ENCODE measurements at places on chromosomes 4 and X. TPM values are rescaled to one million over a fixed set of nuclear protein-coding genes. Genes with fewer than 3 reads are reported as not detected.

DNA sequence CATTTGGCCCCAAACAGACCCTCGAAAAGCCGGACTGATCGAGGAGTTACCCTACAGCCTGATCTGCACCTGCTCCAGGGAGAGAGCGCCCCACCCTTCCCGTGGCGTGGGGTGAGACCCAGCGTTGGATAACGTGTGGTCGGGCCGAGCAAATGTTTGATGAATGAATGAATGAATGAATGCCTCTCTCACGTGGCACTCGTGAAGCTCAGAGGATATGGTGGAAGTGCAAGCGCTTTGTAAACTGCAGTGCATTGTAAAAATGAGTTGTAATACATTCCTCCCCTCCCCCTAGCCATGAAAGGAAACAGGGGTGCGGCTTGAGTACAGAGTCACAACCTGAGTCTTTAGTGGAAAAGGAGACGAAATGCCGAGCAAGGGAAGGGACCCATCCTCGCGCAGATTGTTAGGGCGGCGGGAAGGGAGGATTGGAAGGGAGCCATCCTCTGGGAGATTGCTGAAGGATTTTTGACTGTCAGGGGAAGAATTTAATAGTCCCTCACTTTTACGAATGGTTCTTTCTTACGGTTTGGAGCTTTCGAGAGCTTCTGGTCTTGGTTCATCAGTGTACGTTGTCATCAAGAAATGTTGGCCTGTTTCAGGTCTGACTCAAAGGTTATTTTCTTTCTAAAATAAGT, 772 bp upstream of the FBXW7 start:
- peaks cover 16% of the 10 kb centered on the region for H3K36me3 ChIP-seq
- peak; percentile 86 for DNase-seq
- no peaks in the 10 kb centered on the region for H3K27me3 ChIP-seq
- peak overlapping the region; percentile 97 for H3K27ac ChIP-seq

GRCh38 chrX:40098264-40099054, 701 bp upstream of the BCOR start:
- DNase-seq, result no peak
- peaks cover 34% of the 10 kb centered on the region for H3K4me1 ChIP-seq
- H3K27me3 ChIP-seq, result no peaks in the 10 kb centered on the region
- H3K36me3 ChIP-seq, result no peaks in the 10 kb centered on the region
- H3K27ac ChIP-seq, result peak overlapping the region; percentile 95

DNA sequence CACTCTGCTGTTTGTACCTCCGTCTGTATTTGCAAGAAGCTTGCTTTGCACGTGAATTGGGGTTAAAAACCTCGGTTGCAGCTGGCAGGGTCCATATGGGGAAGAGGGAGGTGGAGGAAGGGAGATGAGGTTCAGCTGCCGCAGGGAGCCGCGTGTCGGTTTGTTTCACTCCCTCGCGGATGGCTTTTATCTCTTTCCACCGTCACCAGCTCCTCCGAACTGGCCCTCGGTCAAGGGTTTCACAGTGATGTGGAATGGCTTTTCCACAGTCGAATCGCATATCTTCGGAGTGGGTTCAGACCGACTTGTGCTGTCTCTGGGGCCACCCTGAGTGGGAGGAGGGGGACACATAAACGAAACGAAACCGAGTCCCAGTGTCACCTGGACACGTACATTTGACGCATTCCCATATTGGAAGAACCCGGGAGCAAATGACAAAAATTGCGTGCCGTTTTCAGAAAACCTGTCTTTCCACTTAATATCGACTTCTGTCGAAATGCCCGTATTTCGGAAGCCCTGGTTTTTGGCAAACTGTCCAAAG, 929 bp downstream of the ZBTB33 start:
- peaks cover 14% of the 10 kb centered on the region for H3K36me3 ChIP-seq
- H3K4me3 ChIP-seq, result peak overlapping the region; percentile 57
- H3K4me1 ChIP-seq, result peaks cover 14% of the 10 kb centered on the region
- DNase-seq, result peak; percentile 27
- peak overlapping the region; percentile 85 for H3K27ac ChIP-seq

GRCh38 chr4:115883231-115883630, 769.8 kb upstream of the NDST4 start:
- H3K36me3 ChIP-seq, result no peaks in the 10 kb centered on the region
- no peak overlapping the region for H3K4me3 ChIP-seq
- no peaks in the 10 kb centered on the region for H3K4me1 ChIP-seq
- no peak overlapping the region for H3K27ac ChIP-seq
- no peaks in the 10 kb centered on the region for H3K27me3 ChIP-seq

- no peak overlapping the region for H3K4me3 ChIP-seq
- no peak overlapping the region for H3K27ac ChIP-seq
- H3K36me3 ChIP-seq, result no peaks in the 10 kb centered on the region
- no peaks in the 10 kb centered on the region for H3K4me1 ChIP-seq
These were observed 62.8 kb upstream of the GRIA3 start for GRCh38 chrX:123121241-123121640.

The TMEM156 gene
- total RNA-seq, result 1.2 TPM

DNA sequence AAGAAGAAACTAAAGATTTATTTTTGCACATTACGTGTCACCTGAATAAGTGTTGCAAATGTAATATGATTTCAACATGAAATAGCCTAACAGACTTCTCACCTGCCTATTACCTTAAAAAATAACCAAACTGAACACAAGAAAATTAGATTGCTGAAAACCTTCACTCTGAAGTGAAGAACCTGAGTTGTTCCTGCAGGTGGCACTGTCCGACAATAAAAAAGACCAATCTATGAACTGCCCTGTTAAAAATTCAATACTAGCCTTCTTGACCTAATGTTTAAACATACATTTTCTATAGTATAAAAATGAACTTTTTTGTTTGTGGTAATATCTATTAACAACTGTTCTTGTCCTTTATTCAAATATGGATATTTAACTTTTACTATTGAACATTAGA, 69.2 kb upstream of the PNPLA4 start:
- no peak overlapping the region for H3K27ac ChIP-seq
- no peak overlapping the region for H3K4me3 ChIP-seq
- peak; percentile 28 for DNase-seq
- no peaks in the 10 kb centered on the region for H3K4me1 ChIP-seq

The UGT2A1 gene
- not detected for total RNA-seq

GRCh38 chrX:40530509-40530908, 50.3 kb upstream of the ATP6AP2 start:
- no peaks in the 10 kb centered on the region for H3K4me1 ChIP-seq
- no peaks in the 10 kb centered on the region for H3K27me3 ChIP-seq
- no peak overlapping the region for H3K4me3 ChIP-seq
- DNase-seq, result no peak
- H3K36me3 ChIP-seq, result no peaks in the 10 kb centered on the region
- no peak overlapping the region for H3K27ac ChIP-seq

GRCh38 chrX:16210061-16210460, 42.8 kb downstream of the MAGEB17 start:
- no peak overlapping the region for H3K27ac ChIP-seq
- no peaks in the 10 kb centered on the region for H3K36me3 ChIP-seq
- no peaks in the 10 kb centered on the region for H3K4me1 ChIP-seq
- no peak for DNase-seq
- H3K27me3 ChIP-seq, result no peaks in the 10 kb centered on the region

GRCh38 chr4:88008122-88008742, 797 bp downstream of the PKD2 start:
- H3K36me3 ChIP-seq, result no peaks in the 10 kb centered on the region
- no peaks in the 10 kb centered on the region for H3K27me3 ChIP-seq
- peak overlapping the region; percentile 94 for H3K27ac ChIP-seq
- H3K4me1 ChIP-seq, result peaks cover 21% of the 10 kb centered on the region

The CNKSR2 gene
- total RNA-seq, result 9.4 TPM

The CRMP1 gene
- not detected for total RNA-seq

DNA sequence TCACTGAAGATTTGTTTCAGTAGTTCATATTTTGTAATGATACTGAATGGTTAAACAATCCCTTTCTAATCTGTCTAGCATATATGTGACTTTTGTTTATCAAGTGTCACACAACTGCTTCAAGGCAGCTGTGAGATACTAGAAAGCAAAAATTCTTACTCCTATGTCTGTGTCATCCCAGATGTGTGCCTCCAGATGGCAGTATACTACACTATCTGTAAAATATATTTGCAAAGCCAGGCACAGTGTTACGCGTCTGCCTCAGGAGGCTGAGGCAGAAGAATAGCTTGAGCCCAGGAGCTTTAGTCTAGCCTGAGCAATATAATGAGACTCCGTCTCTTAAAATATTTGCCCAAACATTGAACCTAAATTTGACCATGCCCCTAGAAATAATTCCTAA, 4.0 kb downstream of the NUDT10 start:
- no peak overlapping the region for H3K27ac ChIP-seq
- no peaks in the 10 kb centered on the region for H3K4me1 ChIP-seq
- no peaks in the 10 kb centered on the region for H3K27me3 ChIP-seq
- no peak for DNase-seq

DNA sequence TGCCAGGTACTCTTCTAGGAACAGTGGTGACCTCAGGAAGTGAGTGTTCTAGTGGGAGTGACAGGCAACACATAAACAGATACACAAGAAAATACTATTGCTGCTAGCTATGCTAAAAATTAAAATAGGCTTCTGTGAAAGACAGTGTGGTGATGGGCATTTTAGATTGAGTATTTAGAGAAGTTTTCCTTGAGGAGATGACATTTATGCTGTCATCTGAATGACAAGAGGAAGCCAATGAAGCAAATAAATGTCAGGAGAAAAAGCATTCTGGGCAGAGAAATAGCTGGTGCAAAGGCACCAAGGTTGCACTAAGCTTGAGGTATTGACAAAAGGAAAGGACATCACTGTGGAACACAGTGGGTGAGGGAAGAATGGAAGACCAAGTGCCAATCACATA, 18.0 kb downstream of the NDNF start:
- no peak overlapping the region for H3K4me3 ChIP-seq
- H3K27ac ChIP-seq, result no peak overlapping the region
- no peaks in the 10 kb centered on the region for H3K27me3 ChIP-seq
- DNase-seq, result no peak

GRCh38 chrX:38561126-38561868, at the start of gene TSPAN7:
TSS of gene TSPAN7 (plus strand) at chrX:38561542. CDS start at chrX:38561547, 5 bp downstream.
- H3K36me3 ChIP-seq, result no peaks in the 10 kb centered on the region
- peak within 1 kb of the TSS; percentile 54 for H3K4me3 ChIP-seq
- peak within 1 kb of the TSS; percentile 27 for H3K27ac ChIP-seq
- peaks cover 9% of the 10 kb centered on the region for H3K4me1 ChIP-seq

The FAM3A gene
- 34.4 TPM for total RNA-seq

DNA sequence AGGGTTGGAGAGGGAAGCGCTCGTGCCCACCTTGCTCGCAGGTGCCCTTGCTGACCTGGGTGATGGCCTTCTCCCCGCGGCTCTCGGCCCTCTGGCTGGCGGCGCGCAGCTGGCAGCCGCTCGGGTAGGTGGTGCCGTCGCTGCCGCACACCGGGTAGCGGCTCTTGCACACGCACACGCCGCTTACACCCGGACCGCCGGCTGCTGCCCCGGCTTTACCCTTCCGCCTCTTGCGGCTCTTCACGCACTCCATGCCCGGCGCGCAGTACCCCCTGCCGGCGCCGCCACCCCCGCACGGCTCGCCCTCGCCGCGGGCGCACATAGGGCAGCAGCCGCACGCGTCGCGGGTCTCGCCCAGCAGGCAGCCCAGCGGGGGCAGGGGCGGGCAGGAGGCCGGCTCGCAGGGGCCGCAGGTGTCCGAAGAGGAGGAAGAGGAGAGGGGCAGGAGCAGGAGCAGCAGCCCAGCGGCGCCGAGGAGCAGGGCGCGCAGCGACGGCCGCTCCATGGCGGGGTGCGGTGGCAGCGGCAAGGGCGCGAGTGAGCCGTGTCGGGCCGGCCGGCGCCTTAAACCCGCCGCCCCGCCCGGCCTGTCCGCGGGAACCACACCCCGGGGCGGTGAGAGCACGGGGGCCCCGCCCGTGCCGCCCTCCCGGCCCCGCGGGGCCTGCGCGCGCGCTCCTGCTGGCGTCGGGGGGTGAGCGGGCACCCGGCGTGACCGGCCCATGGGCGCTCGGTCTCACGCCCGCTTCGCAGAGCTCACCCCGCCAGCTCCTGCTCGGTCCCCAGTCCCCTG, at the start of gene IGFBP7:
Gene IGFBP7 (minus strand): TSS at position 539 of the 793 bp plus-strand sequence. CDS start 34 bp downstream, at position 505.
- peak within 1 kb of the TSS; percentile 78 for H3K27ac ChIP-seq
- H3K27me3 ChIP-seq, result no peaks in the 10 kb centered on the region
- peak; percentile 58 for DNase-seq
- peak within 1 kb of the TSS; percentile 76 for H3K4me3 ChIP-seq
- peaks cover 41% of the 10 kb centered on the region for H3K4me1 ChIP-seq

GRCh38 chrX:46488712-46489111, 56.5 kb downstream of the ZNF674 start:
- DNase-seq, result no peak
- no peak overlapping the region for H3K27ac ChIP-seq
- H3K4me3 ChIP-seq, result no peak overlapping the region
- peaks cover 42% of the 10 kb centered on the region for H3K36me3 ChIP-seq
- H3K4me1 ChIP-seq, result no peaks in the 10 kb centered on the region

- H3K4me1 ChIP-seq, result no peaks in the 10 kb centered on the region
- no peak overlapping the region for H3K4me3 ChIP-seq
- no peak for DNase-seq
These were observed 37.2 kb downstream of the LRP2BP start for GRCh38 chr4:185358514-185358913.

GRCh38 chr4:76562836-76563453, 127.9 kb downstream of the SHROOM3 start:
- peaks cover 17% of the 10 kb centered on the region for H3K4me1 ChIP-seq
- no peaks in the 10 kb centered on the region for H3K27me3 ChIP-seq
- H3K27ac ChIP-seq, result no peak overlapping the region
- no peak for DNase-seq
- H3K4me3 ChIP-seq, result no peak overlapping the region

DNA sequence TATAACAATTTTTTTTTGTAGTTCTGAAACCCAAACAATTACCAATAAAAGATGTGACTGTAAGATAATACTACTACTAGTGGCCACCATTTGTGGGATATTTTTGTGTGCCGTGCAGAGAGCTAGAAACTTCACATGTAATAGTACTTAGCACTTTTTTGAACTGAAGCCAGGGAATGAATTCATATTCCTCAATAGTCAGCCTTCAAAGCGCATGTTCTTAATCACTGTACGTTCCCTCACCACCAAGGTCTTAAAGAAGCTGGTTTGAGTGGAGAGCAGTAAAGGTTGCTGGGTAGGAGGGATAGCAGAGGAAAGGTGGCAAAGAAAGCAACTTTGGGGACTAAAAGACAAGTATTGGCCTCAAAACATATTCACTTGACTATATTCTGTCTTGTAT, 9.6 kb upstream of the RUFY3 start:
- no peaks in the 10 kb centered on the region for H3K36me3 ChIP-seq
- H3K4me3 ChIP-seq, result no peak overlapping the region
- H3K27ac ChIP-seq, result no peak overlapping the region
- no peak for DNase-seq
- H3K27me3 ChIP-seq, result no peaks in the 10 kb centered on the region

The MAGEA9B gene
- total RNA-seq, result not detected

The SPP1 gene
- total RNA-seq, result 12.9 TPM

GRCh38 chr4:98658287-98659105, at the start of gene TSPAN5:
TSS of gene TSPAN5 (minus strand) at chr4:98658611.
- H3K4me3 ChIP-seq, result peak within 1 kb of the TSS; percentile 94
- H3K4me1 ChIP-seq, result peaks cover 19% of the 10 kb centered on the region
- no peaks in the 10 kb centered on the region for H3K36me3 ChIP-seq
- peak; percentile 81 for DNase-seq
- peaks cover 10% of the 10 kb centered on the region for H3K27me3 ChIP-seq

The SHOX gene
- not detected for total RNA-seq

DNA sequence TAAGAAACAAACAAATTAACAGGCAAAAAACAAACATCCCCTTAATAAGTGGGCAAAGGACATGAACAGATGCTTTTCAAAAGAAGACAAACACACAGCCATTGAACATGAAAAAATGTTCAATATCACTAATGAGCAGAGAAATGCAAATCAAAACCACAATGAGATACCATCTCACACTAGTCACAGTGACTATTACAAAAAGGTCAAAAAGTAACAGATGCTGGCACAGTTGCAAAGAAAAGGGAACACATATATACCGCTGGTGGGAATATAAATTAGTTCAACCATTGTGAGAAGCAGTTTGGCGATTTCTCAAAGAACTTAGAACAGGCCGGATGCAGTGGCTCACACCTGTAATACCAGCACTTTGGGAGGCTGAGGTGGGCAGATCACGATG, 146.1 kb upstream of the NEIL3 start:
- H3K4me1 ChIP-seq, result no peaks in the 10 kb centered on the region
- H3K36me3 ChIP-seq, result no peaks in the 10 kb centered on the region
- H3K27ac ChIP-seq, result no peak overlapping the region

The PCDH7 gene
- 56.0 TPM for total RNA-seq

All from stomach (tissue), 19 donors.